Fibroblast of the aortic adventitia (primary cell): ENCODE measurements at places on chromosomes 3 and 15.

DNA sequence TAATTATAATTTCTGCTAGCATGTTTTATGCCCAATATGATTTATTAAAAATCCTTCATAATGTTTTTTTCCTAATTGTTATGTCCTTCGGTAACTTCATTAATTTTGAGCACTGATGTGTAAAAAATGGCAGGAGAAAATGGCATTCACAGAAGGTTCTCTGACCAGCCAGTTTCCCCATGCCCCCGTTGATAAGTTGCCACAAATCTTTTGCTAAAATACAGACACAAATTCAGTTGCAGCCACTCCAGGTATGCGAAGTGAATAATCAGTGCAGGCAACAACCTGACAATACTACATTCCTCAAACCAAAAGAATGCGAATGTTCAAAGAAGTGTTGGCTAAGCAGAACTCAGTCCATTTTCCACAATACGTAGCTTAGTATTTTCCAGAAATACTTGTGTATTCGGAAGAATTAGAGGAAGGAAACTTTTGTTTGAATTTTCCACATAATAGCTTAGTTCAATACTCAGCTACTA, 32.7 kb downstream of the CHL1 start:
- DNase-seq, result no peak

GRCh38 chr3:103055021-103055520, 620.3 kb downstream of the ZPLD1 start:
- no peak for DNase-seq

DNA sequence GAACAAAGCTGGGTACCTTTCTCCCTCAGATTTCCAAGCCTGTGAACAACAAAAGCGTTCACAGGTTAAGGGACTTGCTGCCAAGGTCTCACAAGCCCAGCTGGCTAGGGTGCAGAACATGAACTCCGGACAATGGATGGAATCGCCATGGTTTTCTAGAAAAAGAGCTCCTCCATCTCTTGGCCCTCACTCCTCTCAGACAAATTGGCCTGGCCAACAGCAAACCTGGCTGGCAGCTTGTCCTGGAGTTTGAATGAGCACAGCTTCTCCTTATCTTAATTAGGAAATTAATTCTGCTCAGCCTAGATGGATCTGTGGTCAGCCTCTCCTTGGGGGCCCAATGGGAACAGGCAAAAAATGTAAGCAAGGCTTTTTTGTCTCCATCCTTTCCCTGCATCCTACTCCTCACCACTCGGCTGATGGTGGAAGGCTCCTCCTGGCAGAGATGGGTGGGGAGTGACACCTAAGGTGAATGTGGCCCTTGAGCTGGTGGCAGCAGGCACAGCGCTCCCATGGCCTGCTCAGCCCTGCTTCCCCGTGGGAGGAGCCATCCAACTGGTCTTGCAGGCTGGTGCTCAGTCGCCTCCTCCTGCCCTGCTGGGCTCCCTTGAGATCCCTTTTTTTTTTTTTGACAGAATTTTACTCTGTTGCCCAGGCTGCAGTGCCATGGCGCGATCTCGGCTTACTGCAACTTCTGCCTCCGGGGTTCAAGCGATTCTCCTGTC, 5.8 kb downstream of the KLHL25 start:
- DNase-seq, result no peak

- DNase-seq, result no peak
Observed at GRCh38 chr3:133393204-133393603, 6.7 kb upstream of the BFSP2 start.

GRCh38 chr3:10396083-10396482, 75.2 kb upstream of the SEC13 start:
- no peak for DNase-seq

DNA sequence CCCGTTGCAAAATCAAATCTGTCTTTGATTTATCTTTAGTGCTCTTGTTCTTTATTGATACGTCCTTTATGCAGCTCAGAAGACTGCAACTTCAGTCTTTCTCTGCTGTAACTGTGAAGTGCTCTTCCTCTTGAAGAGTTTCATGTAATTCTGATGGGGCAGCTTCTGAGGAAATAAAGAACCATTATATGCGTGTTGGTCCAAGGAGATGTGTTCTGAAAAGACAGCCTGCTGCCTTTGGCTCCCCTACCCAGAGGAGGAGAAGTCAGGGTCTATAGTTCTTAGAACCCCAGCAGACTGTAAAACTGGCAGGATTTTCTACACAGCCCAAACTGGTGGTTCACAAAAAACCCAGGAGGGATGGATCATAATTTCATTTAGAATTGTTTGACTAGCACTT, 22.4 kb upstream of the ABHD10 start:
- DNase-seq, result no peak
